ENCODE measurements at places on chromosomes 12 and 14. TPM values are rescaled to one million over a fixed set of nuclear protein-coding genes. Genes with fewer than 3 reads are reported as not detected.

DNA sequence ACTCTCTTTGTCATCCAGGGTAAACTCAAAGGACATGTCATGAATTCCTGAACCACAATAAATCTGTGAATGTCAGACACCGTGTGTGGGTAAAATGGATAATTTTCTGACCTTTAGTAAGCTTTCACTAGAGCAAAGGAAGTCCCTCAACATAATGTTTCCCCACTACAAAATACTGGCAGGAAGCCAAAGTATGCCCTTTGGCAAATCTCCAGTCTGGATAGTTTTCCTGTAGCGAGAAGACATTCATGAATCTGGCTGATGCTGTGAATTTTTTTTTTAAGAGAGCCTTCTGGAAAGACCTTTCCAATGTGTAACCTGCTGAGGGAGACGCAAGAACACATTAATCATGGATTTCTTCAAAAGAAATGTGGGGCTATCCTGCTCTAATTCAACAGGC, 389.6 kb upstream of the DDHD1 start:
- DNase-seq: peak; percentile 81

- no peak for DNase-seq
These were observed 44.7 kb upstream of the BMP4 start for GRCh38 chr14:54001189-54001878.

GRCh38 chr12:94152292-94153078, 4.1 kb downstream of the PLXNC1 start:
- DNase-seq: no peak

GRCh38 chr12:1800401-1801302, 19.7 kb upstream of the LRTM2 start:
- peak; percentile 30 for DNase-seq

DNA sequence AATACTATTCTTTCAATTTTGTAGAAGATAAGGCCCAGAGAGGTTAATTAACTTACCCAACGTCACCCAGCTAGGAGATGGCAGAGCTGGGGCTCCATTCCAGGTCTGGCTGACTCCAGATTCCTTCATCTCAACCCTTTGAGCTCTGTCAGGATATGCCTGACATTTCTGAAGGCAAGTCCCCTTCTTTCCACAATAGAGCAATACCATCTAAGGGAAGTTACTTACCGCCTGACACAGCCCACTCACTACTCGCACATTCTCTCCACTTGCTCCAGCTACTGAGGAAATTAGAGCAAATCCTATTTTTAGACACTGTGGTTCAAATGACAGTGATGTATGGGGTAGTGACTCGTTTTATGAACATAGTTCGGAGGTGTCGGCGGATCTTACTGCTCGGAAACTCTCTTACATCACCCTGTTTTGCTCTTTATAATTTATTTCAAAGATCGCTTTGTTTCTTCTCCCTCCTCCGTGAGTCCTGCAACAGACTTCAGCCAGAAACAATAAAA, 2.0 kb upstream of the WSCD2 start:
- no peak for DNase-seq

- DNase-seq: no peak
These were observed 197.9 kb upstream of the NUDT4 start for GRCh38 chr12:93179792-93180191.

DNA sequence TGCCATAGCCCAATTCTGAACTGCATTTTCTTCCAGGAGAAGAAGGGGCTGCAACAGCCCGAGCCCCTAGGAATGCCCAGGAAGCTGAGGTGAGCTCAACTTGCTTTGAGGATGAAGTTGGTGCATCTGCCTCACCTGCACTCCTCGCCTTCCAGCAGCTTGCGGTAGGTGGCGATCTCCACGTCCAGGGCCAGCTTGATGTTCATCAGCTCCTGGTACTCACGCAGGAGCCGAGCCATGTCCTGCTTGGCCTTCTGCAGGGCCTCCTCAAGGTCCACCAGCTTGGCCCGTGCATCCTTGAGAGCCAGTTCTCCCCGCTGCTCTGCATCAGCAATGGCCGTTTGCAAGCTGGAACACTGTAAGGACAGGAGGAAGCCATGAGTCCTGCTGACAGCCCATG, 6.0 kb downstream of the KRT75 start:
- no peak for DNase-seq

- DNase-seq: no peak
These were observed 6.8 kb upstream of the FOXG1 start for GRCh38 chr14:28759653-28760313.

DNA sequence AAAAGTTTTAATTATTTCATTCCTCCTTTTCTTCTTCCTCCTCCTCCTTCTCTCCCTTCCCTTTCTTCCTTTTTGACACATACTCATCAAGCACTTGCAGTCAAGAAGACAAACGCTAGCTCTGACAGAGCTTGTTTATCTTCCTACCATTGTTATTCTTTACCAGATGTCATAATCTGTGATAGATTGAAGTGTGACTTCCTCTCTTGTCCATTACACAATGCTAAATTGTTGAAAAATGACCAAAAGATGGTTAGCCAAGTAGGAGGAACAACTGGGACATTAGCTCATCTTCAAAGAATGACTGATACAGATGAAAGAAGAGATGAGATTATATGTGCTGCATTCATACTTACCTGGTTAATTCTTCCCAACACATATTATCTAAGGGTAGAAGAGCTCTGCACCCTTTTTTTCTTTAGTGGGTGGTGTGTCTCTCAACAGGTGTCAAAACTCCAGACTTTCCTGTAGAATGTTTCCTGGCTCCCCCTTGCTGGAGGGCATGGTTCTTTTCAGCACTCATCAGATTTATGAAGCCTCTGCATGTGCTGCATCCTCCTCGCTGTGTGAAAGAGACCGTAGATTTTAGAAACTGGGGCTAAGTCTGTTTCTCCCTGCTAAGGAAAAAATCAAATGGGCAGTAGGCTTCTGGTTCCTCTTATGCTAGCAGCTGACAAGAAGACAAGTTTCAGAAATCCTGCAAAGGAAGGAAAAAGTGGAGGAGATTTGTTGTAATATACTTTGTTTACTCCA, 147.1 kb downstream of the TMX1 start:
- no peak for DNase-seq

DNA sequence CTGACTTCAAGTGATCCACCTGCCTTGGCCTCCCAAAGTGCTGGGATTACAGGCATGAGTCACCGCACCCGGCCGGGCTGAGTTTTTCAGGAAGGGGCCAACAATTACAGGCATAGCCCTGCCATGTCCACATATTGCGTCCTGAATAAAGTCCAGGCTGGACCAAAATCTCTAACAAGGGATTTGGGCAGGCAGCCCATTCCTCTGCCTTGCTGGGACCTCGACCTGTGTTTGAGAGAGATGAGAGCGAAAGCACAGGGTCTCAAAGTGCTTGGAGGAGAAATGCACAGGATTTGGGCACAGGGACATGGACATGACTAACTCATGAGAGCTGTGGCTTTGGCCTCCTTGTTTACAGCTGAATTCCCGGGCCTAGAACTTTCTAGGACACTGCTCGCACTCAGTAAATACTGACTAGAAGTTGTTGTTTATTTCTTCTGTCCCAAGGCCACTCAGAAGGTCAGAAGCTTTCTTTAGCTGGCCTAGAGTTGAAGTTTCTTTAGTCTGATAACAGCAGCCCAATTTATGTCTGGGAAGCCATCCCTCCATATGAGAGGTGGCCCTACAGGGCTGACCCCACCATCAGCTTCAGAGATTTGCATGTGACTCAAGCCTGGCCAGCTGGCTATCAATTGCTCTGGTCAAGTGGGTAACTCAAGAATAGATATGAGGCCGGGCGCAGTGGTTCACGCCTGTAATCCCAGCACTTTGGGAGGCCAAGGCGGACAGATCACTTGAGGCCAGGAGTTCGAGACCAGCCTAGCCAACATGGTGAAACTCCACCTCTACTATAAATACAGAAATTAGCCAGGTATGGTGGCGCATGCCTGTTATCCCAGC, 11.7 kb downstream of the CAMKK2 start:
- peak; percentile 57 for DNase-seq

DNA sequence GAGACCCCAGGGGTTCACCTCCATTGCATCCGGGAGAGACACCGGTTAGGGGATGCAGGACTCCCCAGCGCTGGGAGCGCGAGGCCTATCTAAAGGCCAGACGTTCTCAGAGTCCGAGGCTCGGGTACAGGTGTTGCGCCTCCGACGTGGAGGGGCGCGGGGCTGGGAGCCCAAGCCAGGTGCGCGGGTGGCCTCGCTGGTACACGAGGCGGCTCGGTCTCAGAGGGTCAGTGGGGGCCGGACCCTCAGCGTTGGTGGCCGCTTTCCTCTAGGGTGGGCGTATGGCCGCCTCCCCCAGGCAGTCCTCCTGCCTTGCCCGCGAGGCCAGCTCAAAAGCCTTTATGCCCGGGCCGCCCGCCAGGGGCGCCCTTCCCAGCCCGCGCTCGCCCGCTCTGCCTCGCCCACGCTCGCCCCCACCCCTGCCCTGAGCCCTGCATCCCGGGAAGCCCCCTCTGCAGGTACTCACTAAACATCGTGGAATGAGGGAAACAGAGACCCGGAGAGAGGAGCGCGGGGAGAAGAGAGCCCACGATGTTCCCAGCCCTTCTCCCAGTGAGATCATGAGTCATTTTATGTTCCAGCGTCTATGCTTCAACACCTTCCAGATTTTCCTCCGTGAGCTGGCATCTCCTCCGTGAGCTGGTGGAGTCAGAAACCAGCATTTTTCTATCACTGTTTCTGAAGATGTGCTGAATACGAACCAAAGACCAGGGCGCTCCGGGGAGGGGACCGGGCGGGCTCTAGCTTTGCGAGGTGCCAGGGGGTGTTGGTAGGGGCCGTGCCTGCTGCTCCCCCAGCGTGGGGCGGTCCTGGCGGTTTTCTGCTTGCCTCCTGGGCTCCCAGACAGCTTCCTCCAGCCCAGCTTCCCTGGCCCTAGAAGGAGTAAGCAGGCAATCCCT, 73.8 kb downstream of the DIO3 start:
- no peak for DNase-seq

DNA sequence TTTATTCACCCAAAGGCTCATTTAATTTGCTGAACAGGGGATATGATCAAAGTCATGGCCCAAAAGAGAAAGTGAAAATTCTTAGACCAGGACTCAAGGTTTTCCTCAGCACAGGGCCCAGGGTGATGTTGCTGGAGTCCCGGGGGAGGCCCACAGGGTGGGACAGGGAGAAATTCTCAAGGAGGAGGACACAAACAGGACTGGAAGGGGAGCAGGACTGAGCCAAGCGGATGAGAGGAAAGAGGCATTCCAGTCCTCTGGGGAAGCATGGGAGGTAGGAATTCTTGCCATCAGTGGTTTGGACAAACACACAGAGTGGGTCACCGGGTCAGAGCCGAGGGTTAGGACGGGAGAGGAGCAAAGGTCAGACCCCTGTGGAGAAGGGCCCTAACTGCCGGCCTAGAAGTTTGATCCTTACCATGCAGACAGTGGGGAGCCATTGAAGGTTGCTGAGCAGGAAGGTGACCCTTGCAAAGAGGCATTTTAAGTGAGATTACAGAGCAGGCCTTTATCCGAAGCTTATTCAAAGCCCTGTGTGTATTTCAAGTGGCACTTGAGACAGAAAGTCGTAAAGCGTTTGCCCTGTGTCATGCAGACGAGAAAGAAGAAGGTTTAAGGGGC, 68.4 kb upstream of the PTGR2 start:
- DNase-seq: no peak

- DNase-seq: peak; percentile 50
These were observed 37.9 kb downstream of the A2ML1 start for GRCh38 chr12:8860165-8860961.

DNA sequence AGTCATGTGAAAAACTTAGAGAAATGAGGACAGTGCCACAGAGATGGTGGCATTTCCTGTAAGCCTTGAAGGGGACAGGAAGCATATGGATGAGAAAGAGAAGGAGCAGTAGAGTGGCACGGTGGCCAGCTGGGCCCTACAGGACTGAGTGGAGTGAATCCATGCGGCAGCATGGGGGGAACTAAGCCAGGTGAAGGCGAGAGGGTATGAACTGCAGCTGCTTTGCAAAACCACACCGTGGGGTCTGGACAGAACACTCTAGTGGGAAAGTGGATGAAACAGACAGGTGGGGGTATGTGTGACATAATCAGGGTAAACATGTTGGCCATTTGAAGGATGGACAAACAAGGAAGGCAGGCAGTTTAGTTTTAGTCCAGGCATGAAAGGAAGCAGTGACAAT, 10.4 kb upstream of the SYCP3 start:
- no peak for DNase-seq

GRCh38 chr14:23646648-23647549, 10.7 kb downstream of the DHRS2 start:
- no peak for DNase-seq

GRCh38 chr12:86670986-86671385, 414.8 kb upstream of the MGAT4C start:
- no peak for DNase-seq

DNA sequence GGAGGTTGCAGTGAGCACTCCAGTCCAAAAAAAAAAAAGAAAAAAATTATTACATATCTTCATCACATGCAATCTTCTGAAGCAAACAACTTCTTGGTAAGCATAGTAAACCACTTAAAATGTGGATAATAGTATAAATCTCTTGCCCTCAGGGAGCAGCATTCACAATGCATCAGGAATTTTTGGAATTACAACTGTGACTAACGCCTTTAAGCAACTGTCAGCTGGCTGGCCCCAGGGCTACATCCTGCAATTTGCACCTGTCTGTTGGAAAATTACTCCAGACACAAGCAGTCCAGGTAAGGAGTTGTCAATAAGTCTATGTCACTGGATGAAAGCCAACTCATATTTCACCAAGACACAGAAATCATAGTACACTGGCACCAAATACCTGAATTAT, 5.5 kb upstream of the SLC7A7 start:
- no peak for DNase-seq

- DNase-seq: no peak
These were observed 45.1 kb downstream of the FBRSL1 start for GRCh38 chr12:132535019-132535418.

DNA sequence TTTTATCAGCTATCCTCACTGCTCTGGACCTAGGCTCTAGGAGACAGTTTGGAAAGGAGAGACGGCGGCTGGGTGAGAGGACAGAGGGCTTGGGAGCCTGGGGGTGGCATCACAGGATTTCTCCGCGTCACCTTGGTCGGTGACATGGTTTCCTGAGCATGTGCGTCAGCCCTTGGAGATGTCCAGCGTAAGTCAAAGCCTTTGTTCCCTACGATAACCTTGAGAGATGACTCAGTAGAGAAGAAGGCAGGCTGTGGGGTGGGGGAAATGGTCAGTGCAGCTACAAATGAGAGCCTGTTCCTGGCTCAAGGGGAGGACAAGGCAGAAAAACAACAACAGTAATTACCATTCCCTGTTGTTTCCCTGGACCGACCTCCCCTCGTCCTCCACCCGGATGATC, 90.2 kb upstream of the TBX3 start:
- peak; percentile 95 for DNase-seq

DNA sequence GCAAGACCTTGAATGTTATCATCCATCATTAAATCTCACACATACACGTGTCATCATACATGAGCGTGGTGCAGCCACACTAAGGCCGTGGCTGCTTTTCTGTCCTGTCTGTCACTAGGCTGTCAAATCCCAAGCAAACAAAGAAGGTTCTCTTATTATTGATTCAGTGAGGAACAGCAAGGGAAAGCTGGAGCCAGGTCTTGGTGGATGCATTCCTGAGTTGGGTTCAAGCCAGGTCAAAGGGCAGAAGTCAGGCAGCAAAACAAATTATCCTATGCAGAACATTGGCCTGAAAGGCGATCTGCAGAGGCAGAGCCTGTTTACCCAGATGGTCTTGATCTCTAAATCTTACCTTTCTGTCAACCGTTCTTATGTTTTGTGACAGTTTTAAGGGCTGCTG, 252.3 kb downstream of the NEDD1 start:
- no peak for DNase-seq

TRIM9 gene
- 3.9 TPM for total RNA-seq

SCNN1A gene
- total RNA-seq: 12.0 TPM

GOLGA5 gene
- 31.1 TPM for total RNA-seq

KRT85 gene
- total RNA-seq: not detected

EMP1 gene
- total RNA-seq: 82.9 TPM

PXN gene
- 117 TPM for total RNA-seq

PLEKHG7 gene
- not detected for total RNA-seq

SLC38A6 gene
- total RNA-seq: 25.0 TPM

WDHD1 gene
- 6.3 TPM for total RNA-seq
